ENCODE measurements at places on chromosomes 12 and 14. TPM values are rescaled to one million over a fixed set of nuclear protein-coding genes. Genes with fewer than 3 reads are reported as not detected.

The GPR132 gene
- 43.5 TPM for total RNA-seq

The TMPRSS12 gene
- not detected for total RNA-seq

GRCh38 chr14:96915478-96915877, 118.3 kb downstream of the VRK1 start:
- H3K4me3 ChIP-seq, result no peak overlapping the region
- H3K36me3 ChIP-seq, result peaks cover 3% of the 10 kb centered on the region
- H3K4me1 ChIP-seq, result peaks cover 17% of the 10 kb centered on the region
- no peaks in the 10 kb centered on the region for H3K27me3 ChIP-seq

The STAC3 gene
- 10.7 TPM for total RNA-seq

The RTN1 gene
- not detected for total RNA-seq

The HOXC4 gene
- 1.2 TPM for total RNA-seq

- H3K27me3 ChIP-seq, result no peaks in the 10 kb centered on the region
- no peak overlapping the region for H3K4me3 ChIP-seq
- DNase-seq, result no peak
- H3K27ac ChIP-seq, result no peak overlapping the region
- no peaks in the 10 kb centered on the region for H3K4me1 ChIP-seq
- no peaks in the 10 kb centered on the region for H3K36me3 ChIP-seq
Measured at GRCh38 chr12:20800160-20800559, 10.3 kb upstream of the SLCO1B3 start.
